ENCODE measurements at places on chromosomes 7 and 10.

GRCh38 chr10:30074090-30074489 lies 14.7 kb upstream of the JCAD start:
- no peak for DNase-seq

- no peak for DNase-seq
Measured at GRCh38 chr10:68474021-68474420, 2.2 kb upstream of the DNA2 start.

DNA sequence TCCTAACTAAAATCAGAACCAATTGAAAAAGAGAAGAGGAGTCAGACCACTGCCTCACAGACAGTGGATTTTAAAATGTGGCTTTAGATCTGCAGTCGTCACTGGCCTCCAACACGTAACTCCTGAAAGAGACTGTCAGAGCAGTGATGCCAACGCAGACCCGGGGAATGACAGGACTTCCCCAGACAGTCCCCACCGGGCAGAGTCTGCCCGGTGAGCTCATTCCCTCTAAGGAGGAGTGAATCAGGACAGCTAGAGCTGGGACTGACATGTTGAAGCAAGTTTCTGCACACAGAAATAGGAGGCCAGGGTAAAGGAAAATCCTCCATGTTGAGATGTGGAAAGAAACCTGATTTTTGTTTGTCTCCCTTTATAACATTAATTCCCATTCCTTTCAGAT lies 105.0 kb downstream of the TES start:
- DNase-seq, result no peak

DNA sequence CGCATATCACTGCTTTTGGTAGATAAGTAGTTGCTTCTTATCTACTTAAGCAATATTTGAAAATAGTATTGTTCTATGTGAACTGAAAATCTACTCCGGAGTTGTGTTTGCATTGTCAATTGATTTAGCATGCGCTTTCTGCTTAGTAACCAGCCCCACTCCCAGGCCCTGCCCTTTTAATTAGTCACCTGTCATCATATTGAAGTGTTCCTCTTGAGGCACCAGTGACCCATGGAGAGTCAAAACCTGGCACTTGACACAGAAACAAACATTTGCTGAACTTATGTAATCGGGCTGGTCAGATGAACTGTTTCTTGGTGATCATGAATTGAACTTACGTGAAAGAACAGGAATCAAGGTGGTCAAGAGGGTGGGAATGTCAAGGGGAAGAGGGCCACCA lies 27.8 kb upstream of the CDHR3 start:
- DNase-seq, result no peak

DNA sequence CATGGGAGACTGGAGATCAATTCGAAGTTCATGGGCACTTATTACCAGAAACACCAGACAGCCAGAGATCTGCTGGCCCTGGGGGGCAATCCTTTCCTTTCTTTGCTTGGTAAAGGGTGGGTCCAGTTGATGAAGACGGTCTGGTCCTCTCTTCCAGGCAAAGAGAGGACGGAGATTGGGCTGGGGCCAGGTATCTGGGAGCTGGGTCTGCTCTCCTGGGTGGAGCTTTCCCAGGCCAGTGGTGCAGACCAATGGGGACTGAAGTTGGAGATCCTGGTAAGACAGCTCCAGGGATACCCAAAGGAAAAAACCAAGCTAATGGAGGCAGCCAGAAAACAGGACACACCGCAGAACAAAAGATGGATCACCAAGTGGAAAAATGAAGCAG lies 18.3 kb downstream of the NOD1 start:
- no peak for DNase-seq

All from stimulated activated CD4-positive, alpha-beta T cell treated with anti-CD3 and anti-CD28 coated beads, Interleukin-15, amount 100 ng/mL, for 24 hours (primary cell).